NCI-H1694 treated with DMSO at 0.1 percent for 48 hours (cell line): ENCODE measurements at places on chromosomes 11 and 22.

DNA sequence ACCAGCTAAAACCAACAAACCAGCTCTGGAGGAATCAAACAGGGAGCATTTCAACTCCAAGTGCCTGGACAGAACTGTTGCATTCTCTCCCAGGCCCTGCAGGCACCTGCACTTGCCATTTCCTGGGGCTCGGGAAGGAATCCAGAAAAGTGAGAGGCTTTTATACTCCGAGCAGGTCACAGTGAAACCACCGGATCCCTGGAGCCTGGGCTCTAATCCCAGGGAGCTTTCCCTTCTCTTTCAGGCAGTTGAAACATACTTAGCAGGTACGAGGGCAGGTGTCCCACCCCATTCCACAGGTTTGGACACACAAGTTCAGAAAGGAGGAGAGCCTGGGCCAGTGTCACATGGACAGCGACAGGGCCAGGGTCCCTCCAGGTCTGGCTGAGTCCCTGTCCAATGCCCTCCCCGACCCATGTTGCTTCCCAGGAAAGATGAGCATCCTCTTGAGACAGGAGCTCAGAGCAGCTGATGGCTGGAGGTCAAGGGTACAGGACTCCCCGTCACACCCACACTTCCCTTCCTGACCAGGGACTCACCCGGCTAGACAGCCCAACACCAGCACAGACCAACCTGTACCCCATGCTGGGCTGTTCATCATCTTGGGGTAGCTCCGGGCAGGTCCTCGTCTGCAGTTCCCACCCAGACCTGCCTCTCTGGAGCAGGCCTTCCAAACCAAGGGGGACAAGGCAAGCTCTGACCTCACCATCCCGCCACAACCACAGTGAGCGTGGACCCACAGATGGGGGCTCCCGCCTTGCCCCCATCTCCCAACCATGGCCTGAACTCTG is 49.9 kb upstream of the CD5 start:
- no peak for DNase-seq

DNA sequence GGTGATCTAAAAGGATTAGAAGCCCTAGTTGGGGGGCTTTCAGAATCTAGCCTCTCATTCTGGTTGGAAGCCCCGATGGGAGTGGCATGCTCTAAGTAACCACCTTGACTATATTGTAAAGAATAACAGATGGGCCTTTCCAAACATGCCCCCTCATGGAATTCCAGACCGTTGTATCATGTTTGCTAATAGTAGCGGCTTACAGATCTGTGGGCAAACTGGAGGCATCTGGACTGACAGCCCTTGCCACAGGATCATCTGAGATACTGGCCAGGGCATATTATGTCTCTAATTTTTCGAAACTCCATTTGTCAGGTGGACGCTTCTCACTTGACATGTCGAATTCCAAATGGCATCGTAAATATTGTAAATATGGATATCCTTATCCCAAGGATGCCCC is 10.5 kb downstream of the APIP start:
- DNase-seq = no peak

DNA sequence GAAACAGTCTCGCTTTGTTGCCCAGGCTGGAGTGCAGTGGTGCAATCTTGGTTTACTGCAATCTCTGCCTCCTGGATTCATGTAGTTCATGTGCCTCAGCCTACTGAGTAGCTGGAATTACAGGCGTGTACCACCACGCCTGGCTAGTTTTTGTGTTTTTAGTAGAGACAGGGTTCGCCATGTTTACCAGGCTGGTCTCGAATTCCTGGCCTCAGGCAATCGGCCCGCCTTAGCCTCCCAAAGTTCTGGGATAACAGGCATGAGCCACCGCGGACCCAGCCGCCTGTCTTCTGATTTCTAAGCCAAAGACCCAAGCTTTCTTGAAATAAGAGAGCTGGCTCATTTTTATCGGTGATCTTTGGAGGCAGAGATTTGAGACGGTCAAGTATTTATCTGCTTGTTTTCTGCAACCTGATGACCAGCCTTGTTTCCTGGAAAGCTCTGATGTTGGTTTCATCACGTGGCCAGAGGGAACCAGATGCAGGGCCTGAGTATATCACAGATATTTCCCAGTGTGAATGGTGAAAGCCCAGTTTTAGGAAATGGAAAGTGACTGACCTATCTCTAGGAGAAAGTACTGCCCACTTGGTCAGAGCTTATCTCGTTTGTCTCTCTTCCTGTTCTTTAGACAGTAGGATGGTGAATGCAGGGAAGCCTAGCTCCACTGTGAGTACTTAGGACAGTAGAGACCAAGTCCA is 5.7 kb upstream of the SIDT2 start:
- DNase-seq = no peak

- DNase-seq = peak; percentile 1
These were observed 2.9 kb upstream of the ADAMTS8 start for GRCh38 chr11:130431331-130431773.

DNA sequence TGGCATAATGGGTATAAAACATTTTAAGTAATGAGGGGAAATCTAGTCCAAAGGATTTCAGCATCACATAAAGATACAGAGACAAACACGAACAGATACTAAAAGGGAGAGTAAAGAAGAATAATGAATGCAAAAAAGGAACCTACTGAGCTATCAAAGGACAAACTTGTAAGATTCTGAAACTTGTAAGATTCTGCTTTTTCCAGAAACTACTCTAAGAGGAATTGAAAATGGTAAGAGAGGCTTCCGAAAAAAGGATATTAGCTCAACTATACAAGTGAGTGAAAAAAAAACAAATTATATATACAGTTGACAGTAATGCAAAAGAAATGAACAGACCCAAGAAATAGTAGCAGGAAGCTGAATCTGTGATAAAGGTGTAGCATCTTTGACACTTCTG is 37.7 kb downstream of the POLD3 start:
- no peak for DNase-seq

DNA sequence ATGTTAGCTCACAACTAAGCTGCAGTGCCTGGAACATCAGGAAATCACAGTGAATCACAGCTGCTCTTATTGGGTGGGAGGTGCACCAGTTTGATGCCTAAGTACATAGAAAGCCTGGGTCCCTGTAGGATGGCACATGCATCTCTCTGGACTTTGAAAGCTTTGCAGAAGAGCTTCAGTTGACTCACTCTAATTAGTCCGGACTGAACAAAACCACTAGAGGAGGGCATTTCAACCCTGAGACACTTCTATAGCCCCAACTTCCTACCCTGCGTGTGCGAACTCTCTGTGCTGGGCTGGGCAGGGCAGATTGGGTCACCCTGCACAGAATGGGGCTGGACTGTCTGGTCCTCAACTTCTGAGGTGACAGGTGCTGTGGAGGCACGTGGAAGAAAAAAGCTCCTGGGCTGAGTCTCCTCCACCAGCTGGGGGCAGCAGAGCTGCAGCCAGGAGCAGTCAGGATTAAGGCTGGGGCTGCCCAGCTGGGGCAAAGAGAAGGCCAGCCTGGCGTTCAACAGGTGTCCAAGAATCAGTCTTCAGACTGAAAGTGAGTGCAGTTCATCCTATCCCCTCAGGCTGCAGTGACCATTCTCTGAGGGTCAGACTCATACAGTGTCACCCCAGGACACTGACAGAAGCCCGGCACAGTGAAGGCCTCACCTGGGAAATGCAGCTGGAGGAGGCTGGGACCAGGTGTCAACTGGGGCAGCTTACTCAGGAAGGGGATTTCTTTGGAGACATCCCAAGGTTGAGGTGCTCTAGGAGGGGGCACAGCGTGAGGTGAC is 22.1 kb downstream of the GGTLC2 start:
- DNase-seq = no peak

DNA sequence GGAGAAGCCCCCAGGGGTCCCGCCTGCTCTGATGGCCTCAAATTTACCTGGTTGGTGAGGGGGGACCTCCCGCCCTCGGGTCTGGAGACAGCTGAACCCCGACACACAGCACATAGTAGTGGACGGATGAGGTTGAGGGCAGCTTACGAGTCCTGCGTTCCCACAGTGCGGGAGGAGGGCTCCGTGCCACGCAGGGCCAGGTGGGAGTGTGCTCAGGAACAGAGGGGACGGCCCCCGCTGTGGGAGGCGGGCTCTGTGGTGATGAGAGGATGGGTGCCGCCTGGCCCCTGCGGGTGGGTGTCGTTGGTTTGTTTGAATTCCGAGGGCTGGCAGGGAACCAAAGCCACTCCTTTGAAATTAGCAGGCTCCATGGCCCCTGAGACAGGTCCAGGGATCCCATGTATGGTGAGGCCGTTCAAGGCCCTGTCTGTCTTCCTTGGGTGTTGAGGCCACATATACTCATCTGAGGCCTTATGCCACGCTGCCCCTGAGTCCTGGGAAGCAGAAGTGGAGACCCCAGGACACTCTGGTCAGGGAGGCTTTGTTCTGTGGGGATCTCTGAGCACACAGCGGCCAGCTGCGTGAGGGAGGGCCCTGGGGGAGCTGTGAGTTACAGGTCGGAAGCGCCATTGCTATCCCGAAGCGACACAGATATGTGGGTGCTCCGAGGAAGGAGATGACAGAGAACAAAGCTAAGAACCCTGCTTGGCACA is 21.9 kb downstream of the NADSYN1 start:
- DNase-seq = no peak

- no peak for DNase-seq
These were observed 441 bp downstream of the CASP5 start for GRCh38 chr11:105022527-105022926.

- DNase-seq = peak; percentile 74
These were observed at the start of gene SLC17A6 for GRCh38 chr11:22337596-22338485. Gene SLC17A6 (plus strand): TSS chr11:22338381. CDS start chr11:22338534, 153 bp downstream.

DNA sequence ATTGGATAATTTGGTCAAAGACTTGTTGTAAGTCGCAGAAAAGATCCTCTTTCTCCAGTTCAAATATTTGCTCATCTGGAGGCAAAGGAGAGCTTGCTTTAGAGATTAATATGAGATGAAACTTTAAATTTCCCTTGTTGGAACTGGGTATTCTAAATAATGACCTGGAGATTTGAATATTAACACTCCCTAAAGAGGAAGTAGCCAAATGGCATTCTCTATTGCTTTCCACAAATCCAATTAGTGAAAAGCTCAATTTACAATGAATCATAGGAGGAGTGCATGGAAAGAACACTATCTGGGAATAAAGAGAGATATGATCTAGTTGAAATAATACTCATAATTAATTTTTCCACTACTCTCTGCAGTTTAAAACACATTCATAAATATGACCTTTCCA is 641.6 kb upstream of the TENM4 start:
- DNase-seq = no peak

GRCh38 chr22:38114484-38115398 is 4.3 kb upstream of the BAIAP2L2 start:
- peak; percentile 78 for DNase-seq

DNA sequence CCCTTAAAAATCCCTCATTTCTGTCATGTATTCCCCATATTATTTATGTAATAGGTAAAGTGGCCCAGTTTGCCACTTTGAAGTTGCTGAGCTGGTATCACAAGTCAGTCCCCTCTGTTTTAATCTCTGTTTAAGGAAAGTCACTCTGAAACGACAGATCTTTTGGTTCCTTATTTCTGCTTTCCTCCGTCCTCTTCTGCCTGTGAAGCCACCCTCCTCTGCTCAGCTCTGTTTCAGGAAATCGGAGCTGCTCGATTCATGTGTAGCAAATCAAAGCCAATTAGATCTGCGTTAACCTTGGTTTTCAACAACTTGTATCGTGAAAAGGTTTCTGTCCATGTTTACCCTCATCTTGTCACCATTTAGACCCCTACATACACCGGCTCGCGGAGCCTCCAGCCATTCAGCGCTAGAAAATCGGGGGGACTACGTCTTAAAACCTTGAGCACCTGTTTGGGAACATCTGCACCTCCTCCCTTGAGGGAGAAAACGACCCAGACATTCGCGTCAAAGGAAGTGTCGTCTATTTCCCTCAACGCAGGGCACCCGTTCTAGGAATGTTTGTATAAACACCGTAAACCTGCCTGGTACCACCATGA is 576 bp upstream of the SC5D start:
- no peak for DNase-seq

- DNase-seq = no peak
These were observed 19.1 kb downstream of the APOBEC3H start for GRCh38 chr22:39115977-39116621.

DNA sequence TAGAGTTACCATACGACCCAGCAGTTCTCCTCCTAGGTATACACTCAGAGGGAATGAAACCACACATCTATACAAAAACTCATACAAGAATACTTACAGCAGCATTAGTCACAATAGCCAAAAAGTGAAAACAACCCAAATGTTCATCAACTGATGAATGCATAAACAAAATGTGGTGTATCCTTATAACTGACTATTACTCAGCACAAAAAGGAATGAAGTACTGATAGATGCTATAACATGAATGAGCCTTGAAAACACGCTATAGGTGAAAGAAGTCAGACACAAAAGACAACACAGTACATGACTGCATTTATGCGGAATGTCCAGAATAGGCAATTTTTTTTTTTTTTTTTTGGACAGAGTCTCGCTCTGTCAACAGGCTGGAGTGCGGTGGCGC is 23.1 kb downstream of the NCAPD3 start:
- DNase-seq = no peak

DNA sequence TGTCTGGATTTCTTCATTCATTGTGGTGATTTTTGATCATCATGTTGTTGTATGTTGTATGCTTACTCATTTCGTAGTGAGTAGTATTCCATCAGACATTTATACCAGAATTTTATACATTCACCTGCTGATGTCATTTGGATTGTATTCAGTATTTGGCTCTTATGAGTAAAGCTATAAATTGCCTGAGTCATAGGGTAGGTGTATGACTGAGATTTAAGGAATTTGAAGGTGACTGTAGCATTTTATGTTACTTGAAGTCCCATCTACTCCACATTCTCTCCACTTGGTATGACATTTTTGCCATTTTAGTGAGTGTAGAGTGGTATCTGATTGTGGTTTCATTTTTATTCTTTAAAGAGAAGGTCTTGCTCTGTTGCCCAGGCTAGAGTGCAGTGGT is 548.2 kb downstream of the TBC1D22A start:
- no peak for DNase-seq

DNA sequence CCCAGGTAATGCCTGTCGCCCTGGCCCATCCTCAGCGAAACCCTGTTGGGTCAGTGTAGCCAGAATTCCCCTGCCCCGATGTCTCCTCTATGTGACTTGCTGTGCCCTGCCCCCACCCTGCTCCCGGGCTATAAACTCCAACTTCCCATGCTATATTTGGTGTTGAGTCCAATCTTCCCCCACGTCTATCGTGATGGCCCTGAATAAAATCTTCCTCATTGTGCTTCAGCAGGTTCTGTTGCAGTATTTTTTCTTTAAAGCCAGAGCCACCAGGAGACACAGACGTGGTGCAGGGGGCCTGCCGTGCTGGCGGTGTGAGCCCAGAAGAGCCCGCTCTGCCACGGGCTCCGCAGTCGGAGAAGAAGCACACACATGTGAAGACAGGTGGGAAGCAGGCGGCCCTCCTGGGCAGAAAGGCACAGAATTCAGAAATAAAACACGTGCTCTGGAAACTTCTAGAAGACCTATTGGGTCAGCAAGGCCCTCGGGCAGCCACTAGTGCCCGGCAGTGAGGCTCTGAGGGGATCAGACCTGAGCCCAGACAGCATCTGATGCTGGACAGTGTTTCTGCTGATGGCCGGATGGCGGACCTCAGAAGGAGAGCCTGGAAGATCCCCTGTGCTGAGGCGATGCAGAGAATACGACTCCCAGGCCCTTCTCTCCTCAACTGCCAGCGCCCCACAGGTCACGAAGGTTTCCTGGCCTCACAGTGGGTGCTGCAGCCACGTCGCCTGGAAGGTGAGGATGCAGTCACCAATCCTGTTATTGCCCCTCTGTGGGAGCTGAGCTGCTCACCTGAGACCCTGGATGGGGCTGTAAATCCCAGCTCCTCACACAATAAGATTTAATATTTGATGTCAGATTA is 501.9 kb downstream of the BRD1 start:
- DNase-seq = no peak
